ENCODE measurements at places on chromosomes 2 and 18.

GRCh38 chr2:224163566-224164307 lies 124.7 kb upstream of the SERPINE2 start:
- DNase-seq, result no peak

- DNase-seq, result no peak
These were observed 276.5 kb upstream of the MC4R start for GRCh38 chr18:60649107-60649506.

GRCh38 chr2:112239862-112240261 lies 15.0 kb downstream of the ZC3H8 start:
- DNase-seq, result no peak

DNA sequence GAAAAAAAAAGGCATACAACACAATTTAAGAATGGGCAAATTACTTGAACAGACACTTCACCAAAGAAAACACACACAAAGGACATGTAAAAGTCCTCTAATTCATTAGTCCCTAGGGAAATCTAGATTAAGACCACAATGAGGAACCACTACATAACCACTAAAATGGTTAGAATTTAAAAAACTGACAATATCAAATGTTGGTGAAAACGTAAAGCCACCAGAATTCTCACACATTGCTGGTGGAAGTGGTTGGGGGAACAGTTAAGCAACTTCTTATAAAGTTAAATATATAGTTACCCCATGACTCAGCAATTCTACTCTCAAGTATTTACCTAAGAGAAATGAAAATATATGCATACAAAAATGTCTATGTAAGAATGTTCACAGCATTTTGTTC lies 11.8 kb downstream of the RTN4 start:
- no peak for DNase-seq

- no peak for DNase-seq
These were observed 529.7 kb downstream of the DSC3 start for GRCh38 chr18:30512872-30513271.

GRCh38 chr2:117917223-117917917 lies 96.5 kb downstream of the CCDC93 start:
- no peak for DNase-seq

- no peak for DNase-seq
These were observed 20.4 kb upstream of the CABLES1 start for GRCh38 chr18:23114911-23115310.

DNA sequence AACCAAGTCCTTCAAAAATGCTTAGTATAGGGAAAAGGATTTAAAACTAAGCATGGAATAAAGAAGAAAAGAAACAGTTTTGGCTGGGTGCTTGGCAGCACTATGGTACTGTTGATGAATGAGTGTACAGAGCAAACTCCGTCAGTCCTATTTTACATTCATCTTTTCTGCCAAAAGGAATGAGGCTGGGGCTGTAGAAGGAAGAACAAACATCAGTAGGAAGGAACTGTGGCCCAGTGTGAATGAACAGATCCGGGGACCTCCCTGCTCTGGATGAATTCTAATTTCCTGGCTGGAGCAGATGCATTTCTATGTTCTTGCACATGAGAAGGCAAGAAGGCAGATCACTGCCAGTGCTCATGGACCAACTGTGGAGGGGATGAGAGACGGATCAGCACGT lies 474.0 kb upstream of the MEIS1 start:
- DNase-seq, result no peak

- no peak for DNase-seq
These were observed 126.8 kb downstream of the PXDN start for GRCh38 chr2:1617425-1618021.

- DNase-seq, result peak; percentile 73
These were observed 57.6 kb downstream of the VAPA start for GRCh38 chr18:9971313-9971920.

DNA sequence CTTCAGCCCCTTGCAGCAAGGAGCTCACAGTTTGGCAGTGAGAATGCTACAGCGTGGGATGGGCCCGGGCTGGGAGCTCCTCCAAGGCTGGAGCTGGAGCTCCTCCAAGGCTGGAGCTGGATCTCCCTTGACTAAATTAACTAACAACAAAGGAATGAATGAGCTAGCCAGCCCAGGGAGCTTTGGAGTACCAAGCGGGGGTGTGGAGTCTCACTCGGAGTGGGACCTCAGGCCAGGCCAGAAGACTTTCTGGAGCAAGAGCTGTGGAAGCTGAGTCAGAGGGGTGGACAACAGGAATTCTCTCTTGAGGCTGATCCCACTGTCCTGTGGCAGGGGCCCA lies 244.7 kb upstream of the HS6ST1 start:
- DNase-seq, result no peak

DNA sequence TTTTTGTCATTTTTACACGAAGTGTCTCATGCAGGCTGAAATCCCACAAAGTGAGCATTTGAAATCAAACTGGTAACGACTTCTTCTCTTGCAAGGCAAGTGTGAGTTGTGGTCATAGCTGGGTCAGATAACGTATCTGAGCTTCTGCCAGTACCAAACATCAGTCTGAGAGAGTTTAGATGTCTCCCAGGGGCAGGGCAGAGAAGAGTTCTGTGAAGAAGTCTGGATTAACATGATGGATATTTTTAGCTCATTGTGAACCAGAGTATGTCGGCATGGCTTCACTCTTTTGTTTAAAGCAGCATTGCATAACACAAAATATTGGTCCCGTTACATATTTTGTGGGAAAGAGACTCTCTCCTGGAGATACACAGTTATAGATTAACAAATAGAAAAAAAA lies 655.5 kb upstream of the KLHL29 start:
- no peak for DNase-seq

GRCh38 chr2:67169417-67170140 lies 227.6 kb upstream of the ETAA1 start:
- DNase-seq, result no peak

DNA sequence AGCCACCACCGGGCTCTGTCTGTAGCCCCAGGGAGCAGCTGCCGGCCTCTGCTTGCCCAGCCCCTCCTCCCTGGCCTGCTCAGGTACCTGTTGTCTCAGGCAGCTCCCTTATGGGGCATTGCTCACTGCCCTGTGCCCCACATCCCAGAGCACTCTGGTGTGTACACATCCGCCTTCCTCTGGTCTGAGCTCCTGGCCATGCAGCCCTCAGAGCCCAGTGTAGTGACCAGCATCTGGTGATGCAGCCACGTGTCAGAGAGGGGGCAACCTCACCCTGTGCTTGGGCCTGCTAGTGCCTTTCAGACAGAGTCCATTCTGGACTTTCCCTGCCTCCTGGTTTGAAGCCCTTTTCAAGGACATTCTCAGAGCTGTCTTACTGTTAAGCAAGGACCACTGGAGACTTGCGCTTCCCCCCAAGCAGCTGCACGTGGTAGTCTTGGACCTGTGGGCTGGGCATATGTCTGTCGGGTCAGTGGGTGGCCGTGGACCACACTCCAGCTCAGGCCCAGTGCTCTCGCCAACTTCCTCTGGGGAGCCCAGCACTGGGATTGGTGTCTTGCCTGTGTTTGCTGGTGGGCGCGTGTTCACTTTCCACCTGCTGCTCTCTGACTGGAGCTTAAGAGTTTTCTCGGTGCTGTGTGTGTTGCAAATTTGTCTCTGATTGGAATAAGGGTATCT lies 30.7 kb downstream of the DGKD start:
- DNase-seq, result no peak

GRCh38 chr2:230840301-230840700 lies 24.4 kb upstream of the ITM2C start:
- DNase-seq, result no peak

DNA sequence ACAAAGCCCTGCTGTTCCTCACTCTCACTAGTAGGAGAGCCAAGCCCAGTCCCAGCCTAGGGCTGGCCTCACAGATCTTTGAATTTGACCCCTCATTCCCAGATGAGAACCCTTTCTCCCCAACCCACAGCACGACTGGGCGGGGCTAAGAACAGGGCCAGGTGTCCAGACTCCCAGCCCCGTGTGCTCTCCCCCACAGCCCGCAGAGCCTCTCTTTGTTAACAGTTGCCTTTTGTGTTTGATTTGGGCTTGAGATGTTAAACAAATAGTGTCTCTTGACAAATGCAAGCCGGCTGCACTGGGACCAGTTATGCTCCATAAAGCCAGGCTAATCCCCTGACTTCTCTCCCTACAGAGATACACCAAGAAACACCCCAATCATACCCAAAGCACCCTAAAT lies 4.7 kb upstream of the KCNK3 start:
- DNase-seq, result no peak

GRCh38 chr2:113211226-113212105 lies 37.7 kb downstream of the PSD4 start:
- DNase-seq, result no peak

DNA sequence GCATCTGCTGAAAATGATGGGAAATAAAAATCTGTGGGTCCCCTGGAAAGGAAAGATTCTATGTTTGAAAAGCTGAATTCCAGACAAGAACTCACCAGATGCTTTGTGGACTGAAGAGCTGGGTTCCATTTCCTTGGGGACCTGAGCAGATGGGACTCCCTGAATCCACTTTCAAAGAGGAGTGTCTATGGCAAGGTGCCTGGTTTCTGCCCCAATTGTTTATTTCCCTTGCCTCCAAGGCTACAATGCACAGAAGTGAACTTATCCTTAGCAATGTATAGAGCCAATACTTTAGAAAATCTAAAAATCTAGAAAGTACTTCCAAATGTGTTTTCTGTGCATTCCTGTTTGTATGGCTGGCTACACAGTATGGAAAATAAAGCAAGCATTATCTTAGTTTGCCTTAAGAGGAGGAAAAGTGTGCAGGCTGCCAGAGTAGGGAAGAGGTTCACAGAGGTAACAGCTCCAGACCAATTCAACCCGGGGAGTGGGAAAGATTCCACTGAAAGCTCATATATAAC lies 420.5 kb downstream of the NRXN1 start:
- no peak for DNase-seq

- DNase-seq, result no peak
These were observed 11.1 kb upstream of the OTOS start for GRCh38 chr2:240151477-240152031.

DNA sequence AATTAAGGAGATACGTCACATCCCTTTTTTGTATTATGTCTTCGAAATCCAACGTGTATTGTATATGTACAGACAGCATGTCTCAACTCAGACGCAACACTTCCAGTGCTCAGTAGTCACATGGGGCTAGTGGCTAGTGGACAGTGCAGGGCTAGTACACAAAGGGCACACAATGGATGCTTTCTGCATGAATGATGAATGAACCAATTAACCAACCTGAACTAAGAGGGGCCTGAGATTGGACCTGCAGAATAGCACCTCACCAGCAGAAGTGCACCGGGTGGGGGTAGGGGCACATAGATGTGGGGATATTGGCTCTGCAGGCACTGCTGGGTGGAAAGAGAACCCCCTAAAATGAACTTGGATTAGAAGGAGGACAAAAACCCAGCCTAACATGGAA lies 20.7 kb downstream of the ST8SIA5 start:
- DNase-seq, result no peak

GRCh38 chr2:112749755-112750559 lies 14.5 kb downstream of the CKAP2L start:
- DNase-seq, result peak; percentile 85

- peak; percentile 70 for DNase-seq
These were observed at the start of gene VAMP8 for GRCh38 chr2:85577386-85578242. TSS of gene VAMP8 (plus strand) at chr2:85577586. CDS start at chr2:85577647, 61 bp downstream.

DNA sequence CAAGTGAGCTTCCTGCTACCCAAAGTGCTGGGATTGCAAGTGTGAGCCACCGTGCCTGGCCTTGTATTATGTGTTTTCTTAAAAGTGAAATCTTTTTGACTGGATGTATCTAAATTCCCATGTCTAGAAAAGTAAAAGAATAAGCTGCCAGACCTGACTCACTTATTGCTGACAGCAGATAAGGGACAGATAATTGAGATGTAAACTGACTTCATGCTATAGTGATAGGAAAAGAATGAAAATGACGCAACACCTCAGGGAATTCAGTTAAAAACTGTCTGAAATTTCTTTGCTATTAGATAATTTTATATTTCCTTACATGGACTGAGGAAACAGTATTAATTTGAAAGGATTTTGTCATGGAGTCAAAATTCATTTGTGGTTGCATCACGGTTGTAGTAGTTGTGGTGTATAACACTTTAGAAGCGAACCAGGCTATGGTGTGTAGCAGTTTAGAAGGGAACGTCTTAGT lies 19.4 kb downstream of the TTC27 start:
- DNase-seq, result no peak

DNA sequence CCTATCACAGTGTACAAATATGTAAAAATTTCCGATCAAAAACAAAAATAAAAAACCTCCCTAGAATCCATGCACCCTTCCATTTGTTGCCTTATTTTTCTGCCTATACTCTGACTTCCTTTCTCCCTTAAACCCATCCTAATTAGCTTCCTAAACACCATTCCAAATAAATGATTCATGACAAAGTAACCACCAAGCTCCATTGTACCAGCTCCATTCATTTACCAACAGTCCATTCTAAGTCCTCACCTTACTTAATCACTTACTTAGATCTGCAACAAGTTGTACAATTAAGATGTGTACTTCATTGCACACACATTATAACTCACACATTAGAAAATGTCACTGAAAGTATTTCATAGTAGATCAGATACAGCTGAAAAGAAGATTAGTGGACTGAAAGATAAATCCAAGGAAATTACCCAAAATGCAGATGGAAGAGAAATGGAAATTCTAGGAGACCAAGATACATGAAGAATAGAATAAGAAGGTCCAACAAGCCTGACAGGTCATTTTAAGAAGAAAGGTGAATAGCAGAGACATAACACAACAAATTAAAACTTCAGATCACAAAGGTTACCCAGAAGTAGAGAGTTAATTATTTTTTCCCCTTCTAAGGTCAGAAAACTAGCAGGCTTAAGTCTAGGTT lies 154.6 kb downstream of the DYM start:
- DNase-seq, result no peak

DNA sequence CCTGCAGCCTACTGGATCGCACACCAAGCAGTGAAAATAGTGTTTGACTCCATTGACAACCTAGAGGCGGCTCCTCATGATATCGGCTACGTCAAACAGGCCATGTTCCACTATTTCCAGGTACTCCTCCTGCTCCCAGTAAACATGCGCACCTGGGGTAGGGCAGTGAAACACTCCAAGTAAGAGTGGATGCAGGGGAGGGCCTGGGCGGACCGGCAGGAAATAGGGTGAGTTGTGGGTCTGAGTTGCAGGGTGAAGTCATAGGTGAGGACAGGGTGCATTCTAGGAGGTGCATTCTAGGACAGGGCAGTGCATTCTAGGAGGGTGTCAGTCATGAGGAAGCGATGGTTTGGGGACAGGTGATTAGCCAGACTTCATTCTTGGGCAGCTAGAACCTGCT lies 5.0 kb downstream of the NAGK start:
- DNase-seq, result no peak

DNA sequence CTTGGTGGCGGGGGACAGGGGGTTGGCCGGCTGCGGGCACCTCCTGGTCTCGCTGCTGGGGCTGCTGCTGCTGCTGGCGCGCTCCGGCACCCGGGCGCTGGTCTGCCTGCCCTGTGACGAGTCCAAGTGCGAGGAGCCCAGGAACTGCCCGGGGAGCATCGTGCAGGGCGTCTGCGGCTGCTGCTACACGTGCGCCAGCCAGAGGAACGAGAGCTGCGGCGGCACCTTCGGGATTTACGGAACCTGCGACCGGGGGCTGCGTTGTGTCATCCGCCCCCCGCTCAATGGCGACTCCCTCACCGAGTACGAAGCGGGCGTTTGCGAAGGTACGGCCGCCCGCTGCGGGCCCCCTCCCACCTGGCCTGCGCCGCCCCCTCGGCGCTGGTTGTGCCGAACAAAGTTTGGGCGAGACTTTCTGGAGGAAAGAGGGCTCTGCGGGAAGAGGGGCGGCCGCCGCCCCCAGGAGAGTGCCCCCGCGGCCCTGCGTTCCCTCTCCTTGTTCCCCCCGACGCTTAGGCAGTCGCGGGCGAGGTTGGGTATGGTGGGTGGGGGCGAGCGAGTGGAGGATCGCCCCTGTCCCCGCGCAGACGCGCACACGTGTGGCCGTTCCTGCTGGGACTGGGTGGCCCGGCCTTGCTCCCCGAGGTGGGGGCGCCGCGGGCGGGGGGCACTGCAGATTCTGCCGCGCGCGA lies 866 bp downstream of the CRIM1 start:
- peak; percentile 36 for DNase-seq

GRCh38 chr2:47008381-47009252 lies 93.0 kb upstream of the MCFD2 start:
- DNase-seq, result no peak
